ENCODE measurements at places on chromosomes 6 and 20. TPM values are rescaled to one million over a fixed set of nuclear protein-coding genes. Genes with fewer than 3 reads are reported as not detected.

DNA sequence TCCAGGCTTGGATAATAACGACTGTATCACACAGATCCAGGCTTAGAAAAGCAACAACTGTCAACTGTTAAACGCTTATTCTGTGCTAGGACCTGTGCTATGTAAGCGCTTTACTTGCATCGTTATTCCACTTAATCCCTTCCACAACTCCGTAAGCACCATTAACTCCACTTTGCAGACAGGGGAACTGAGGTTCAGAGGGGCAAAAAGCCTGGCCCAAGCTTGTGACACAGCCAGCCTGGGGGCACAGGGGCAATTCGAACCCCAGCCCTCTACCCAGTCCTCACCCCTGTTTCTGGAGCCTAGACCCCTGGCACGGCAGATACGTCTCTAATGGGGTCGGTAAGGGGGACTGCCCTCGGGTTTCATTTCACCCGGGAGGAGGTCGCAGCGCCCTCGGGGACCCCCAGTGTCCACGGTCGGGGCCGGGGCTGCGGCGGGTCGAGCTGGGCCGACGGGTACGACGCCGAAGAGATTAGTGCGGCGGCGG, 411 bp downstream of the DSN1 start:
- H3K4me3 ChIP-seq = peak overlapping the region; percentile 82
- H3K4me1 ChIP-seq = peaks cover 19% of the 10 kb centered on the region
- DNase-seq = no peak
- H3K36me3 ChIP-seq = no peaks in the 10 kb centered on the region
- H3K27me3 ChIP-seq = no peaks in the 10 kb centered on the region

- no peak overlapping the region for H3K4me3 ChIP-seq
- no peaks in the 10 kb centered on the region for H3K36me3 ChIP-seq
- H3K27me3 ChIP-seq = peaks cover 17% of the 10 kb centered on the region
- H3K27ac ChIP-seq = no peak overlapping the region
These were observed 3.0 kb downstream of the CDH4 start for GRCh38 chr20:61254881-61255626.

GRCh38 chr6:23498013-23498412, 628.0 kb upstream of the NRSN1 start:
- H3K27me3 ChIP-seq = no peaks in the 10 kb centered on the region
- DNase-seq = no peak
- no peak overlapping the region for H3K4me3 ChIP-seq
- H3K4me1 ChIP-seq = no peaks in the 10 kb centered on the region
- no peaks in the 10 kb centered on the region for H3K36me3 ChIP-seq
- no peak overlapping the region for H3K27ac ChIP-seq

DNA sequence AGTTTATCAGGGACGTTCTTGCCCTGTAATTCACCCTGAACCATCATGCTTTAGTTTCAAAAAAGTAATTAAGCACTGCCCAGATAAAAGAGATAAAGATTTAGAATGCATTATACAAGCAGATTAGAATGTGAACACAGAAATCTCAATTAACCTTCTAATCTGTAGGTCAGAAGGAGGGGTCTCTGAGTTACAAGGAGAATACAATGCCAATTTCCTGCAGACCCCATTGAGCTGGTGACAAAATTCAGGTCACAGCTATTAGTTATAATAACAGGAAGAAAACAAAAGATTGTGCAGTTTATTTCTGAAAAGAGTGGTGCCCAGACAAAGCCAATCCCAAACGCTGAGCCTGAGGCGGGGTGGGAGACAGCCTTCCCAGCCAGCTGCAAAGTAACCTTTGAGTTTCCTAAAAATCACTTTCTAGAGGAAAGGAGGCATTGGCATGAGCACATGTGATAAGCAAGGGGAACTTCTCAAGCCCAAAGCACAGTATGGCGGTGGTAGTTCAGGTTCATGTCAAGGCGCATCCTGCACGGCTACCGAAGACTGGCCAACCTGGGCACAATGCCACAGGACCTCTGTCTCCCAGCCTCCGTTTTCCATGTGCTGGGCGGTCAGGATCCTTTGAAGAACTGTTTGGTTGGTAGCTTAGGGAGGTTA, 192.5 kb downstream of the TTLL2 start:
- H3K27ac ChIP-seq = no peak overlapping the region
- no peaks in the 10 kb centered on the region for H3K4me1 ChIP-seq
- no peak for DNase-seq
- peaks cover 21% of the 10 kb centered on the region for H3K27me3 ChIP-seq
- H3K36me3 ChIP-seq = no peaks in the 10 kb centered on the region
- H3K4me3 ChIP-seq = no peak overlapping the region

DNA sequence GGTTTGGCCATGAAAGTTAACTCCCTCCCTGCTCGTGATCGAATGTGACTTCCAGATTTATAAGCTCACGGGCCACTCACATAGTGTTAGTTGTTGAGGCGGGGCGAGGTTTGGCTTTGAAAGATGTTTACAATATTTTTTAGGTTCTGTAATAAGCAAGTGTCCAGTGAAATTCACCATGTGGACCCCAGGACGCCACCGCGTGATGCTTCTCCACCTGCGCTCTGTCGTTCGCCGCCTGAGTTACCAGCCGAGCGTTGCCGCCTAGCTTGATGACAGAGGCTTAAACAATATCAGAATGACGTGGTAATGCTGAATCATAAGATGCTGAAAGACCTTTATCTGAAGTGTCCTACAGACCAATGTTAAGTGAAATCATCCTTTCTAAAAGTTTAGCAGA, 241.0 kb downstream of the MYLK4 start:
- H3K36me3 ChIP-seq = no peaks in the 10 kb centered on the region
- no peak for DNase-seq
- no peaks in the 10 kb centered on the region for H3K4me1 ChIP-seq
- H3K27ac ChIP-seq = no peak overlapping the region
- peaks cover 25% of the 10 kb centered on the region for H3K27me3 ChIP-seq

- H3K27ac ChIP-seq = no peak overlapping the region
- peak; percentile 61 for DNase-seq
- H3K4me3 ChIP-seq = no peak overlapping the region
- H3K36me3 ChIP-seq = no peaks in the 10 kb centered on the region
- peaks cover 5% of the 10 kb centered on the region for H3K4me1 ChIP-seq
- H3K27me3 ChIP-seq = no peaks in the 10 kb centered on the region
These were observed 3.8 kb downstream of the TULP4 start for GRCh38 chr6:158316022-158316421.

DNA sequence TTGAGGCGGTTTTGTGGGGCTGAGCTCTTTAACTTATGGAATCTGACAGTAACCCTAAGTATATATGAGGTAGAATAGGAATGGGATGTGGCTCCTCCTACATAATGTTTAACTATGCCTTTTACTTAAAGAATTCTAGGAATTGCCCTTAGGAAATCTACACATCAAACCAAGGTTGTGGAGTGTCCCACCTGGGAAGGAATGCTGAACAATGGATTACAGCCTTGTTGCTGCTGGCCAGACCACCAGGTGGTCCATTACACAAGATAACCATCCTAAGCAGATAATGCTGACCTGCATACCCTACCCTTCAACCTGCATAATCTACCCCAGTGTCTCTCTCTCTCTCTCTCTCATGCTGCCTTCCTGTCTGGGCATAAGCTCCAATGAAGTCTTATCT, 35.0 kb upstream of the SLC22A16 start:
- H3K36me3 ChIP-seq = no peaks in the 10 kb centered on the region
- no peak overlapping the region for H3K4me3 ChIP-seq
- peaks cover 37% of the 10 kb centered on the region for H3K4me1 ChIP-seq
- H3K27ac ChIP-seq = no peak overlapping the region
- peak; percentile 25 for DNase-seq

DNA sequence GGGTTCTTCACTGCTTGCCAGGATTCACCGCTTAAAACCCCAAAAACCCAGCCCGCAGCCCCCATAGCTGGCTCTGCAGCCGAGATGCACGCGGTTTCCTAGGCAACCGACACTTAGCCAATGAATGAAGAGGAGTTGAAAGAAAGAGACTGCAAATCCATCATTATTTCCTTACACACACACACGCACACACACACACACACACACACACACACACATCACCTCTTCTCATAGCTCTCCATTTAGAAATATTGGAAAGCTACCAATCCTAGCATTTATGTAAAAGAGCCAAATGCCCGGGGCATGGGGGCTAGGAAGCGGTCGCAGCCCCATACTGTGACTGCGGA, 3.4 kb upstream of the TUBB2B start:
- no peak for DNase-seq
- peaks cover 29% of the 10 kb centered on the region for H3K4me1 ChIP-seq
- H3K36me3 ChIP-seq = no peaks in the 10 kb centered on the region
- peak overlapping the region; percentile 83 for H3K4me3 ChIP-seq

GRCh38 chr6:109347779-109348178, 34.5 kb downstream of the CD164 start:
- H3K27ac ChIP-seq = no peak overlapping the region
- H3K27me3 ChIP-seq = no peaks in the 10 kb centered on the region
- no peaks in the 10 kb centered on the region for H3K36me3 ChIP-seq
- peaks cover 45% of the 10 kb centered on the region for H3K4me1 ChIP-seq

- no peak overlapping the region for H3K4me3 ChIP-seq
- H3K36me3 ChIP-seq = no peaks in the 10 kb centered on the region
- peaks cover 20% of the 10 kb centered on the region for H3K4me1 ChIP-seq
- DNase-seq = no peak
- no peaks in the 10 kb centered on the region for H3K27me3 ChIP-seq
These were observed 38.6 kb downstream of the PRDM1 start for GRCh38 chr6:106124437-106125430.

The B4GALT5 gene
- 18.1 TPM for total RNA-seq

The TMEM170B gene
- 0.66 TPM for total RNA-seq

The PLEKHG1 gene
- 1.3 TPM for total RNA-seq

The COL9A3 gene
- total RNA-seq = 14.3 TPM

The GPR6 gene
- total RNA-seq = not detected

The PCSK2 gene
- not detected for total RNA-seq

The FAM83D gene
- 81.4 TPM for total RNA-seq

The PKIB gene
- 28.0 TPM for total RNA-seq

The SIRPB1 gene
- total RNA-seq = 11.6 TPM
